ENCODE measurements at places on chromosomes 5 and 9. TPM values are rescaled to one million over a fixed set of nuclear protein-coding genes. Genes with fewer than 3 reads are reported as not detected.

ARHGEF28 gene
- total RNA-seq: not detected

ZNF782 gene
- 16.3 TPM for total RNA-seq

- no peak for DNase-seq
Observed at GRCh38 chr5:76960004-76960625, 7.3 kb downstream of the CRHBP start.

DNA sequence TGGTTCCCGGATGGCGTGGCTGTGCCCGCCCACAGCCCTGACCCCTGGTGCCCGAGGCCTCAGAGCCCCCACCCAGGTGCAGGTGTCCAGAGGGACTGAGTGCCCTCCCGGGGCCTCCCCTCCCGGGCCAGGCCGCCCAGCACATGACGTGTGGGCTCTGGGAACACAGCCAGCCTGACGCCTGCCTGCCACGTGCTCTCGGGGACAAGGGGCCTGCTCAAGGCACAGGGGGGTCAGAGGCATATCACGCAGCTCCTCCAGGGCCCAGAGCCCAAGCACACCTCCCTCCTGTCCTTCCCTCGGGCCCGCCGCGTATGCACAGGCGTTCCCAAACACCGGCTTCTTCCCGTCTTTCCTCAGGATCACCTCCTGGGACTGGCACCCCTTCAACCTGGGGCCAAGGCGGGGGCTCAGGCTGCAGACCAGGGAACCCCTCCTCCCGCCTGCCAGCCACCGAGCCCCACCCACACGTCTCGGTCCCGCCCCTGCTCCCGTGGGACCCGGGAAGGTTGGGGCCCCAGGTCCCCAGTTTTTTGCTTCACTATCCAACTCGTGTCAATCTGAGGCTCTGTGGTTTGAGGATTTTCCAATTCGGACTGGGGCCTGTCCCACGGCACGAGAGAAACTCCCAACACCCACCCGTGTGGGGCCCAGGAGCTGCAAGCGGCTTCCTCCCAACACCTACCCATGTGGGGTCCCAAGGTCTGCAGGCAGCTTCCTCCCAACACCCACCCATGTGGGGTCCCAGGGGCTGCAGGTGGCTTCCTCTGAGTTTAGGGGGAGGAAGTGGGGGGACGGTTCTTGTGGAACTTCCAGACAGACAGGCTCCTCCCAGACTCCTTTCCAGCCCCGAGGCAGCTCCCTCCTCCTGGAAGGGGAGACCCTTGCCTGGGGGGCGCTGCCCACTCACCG, 1.5 kb downstream of the LCN10 start:
- DNase-seq: no peak

GRCh38 chr5:132322266-132322665, 28.1 kb downstream of the SLC22A4 start:
- no peak for DNase-seq

DNA sequence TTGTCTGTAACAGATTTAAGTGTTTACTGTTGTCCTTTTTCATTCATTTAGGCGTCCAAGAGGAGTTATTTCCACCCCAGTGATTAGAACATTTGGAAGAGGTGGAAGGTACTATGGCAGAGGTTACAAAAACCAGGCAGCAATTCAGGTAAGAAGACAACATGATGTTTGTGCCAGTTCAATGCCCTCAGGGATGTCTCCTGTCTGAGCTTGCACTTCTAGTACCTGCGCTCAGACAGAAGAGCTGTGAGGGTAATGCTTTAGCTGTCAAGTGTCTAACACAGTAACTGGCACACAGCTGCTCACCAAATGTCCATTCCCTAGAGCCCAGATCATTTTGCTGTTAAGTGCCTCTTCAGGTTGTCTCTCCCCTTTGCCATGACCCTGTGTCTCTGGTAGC, 14.2 kb upstream of the PHF2 start:
- no peak for DNase-seq

All from B cell (primary cell).